ENCODE measurements at places on chromosomes 7 and 10.
A peak's percentile ranks its signal among the peaks of the same experiment; 100 is the strongest.

DNA sequence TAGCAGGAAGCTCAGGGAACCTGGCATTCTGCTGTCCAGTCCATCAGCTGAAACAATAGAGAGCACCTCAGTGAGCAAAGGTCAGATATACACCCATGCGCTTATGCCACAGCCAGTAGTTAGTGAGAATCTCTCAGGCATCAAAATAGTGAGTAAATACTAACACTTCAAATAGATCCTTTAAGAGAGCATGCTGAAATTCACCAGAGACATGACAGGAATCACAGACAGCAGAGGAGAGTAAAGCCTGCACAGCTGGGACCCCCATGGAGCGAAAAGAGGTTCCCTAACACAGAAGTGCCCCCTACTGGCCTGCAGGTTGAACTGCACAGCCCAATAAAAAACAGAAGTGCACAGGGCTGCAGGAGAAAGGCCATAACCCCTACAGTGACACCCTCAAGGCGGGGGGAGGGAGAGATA lies 57.6 kb upstream of the ANTXRL start:
- no peak for DNase-seq

- no peak for DNase-seq
Measured at GRCh38 chr7:46719616-46720015, 798.5 kb upstream of the IGFBP3 start.

DNA sequence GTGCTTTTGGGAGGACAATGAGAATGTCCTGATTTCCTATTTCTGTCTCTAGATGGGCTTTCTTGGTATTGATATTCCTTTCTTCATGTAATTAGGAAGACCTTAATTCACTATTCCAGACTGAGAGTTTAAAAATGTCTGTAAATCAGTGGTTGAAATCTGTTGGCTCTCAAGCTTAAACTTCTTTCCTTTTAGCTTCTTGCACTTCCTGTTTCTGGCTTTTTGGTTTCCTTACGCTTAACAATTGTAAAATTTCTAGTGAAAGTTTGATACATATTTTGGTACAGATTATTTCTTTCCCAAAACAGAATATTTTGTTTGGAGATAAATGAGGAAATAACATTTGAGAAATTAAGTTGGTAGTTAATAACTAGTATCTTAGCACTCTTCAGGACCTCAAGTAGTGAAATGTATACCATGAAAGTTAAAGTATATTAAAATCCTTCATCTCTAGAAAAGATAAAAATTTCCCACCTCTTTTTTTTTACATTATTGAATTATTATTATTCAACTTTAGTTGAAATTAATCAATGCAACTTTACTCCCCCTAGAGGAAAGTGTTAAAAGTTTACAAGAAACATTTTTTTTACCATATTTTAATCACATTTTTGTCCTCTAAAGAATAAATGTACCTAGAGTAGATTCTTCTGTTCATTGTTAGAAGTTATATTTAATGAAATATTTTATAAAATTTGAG lies 137.2 kb downstream of the PHTF2 start:
- DNase-seq, result no peak

GRCh38 chr7:151886783-151887182 lies 9.9 kb upstream of the PRKAG2 start:
- no peak for DNase-seq

DNA sequence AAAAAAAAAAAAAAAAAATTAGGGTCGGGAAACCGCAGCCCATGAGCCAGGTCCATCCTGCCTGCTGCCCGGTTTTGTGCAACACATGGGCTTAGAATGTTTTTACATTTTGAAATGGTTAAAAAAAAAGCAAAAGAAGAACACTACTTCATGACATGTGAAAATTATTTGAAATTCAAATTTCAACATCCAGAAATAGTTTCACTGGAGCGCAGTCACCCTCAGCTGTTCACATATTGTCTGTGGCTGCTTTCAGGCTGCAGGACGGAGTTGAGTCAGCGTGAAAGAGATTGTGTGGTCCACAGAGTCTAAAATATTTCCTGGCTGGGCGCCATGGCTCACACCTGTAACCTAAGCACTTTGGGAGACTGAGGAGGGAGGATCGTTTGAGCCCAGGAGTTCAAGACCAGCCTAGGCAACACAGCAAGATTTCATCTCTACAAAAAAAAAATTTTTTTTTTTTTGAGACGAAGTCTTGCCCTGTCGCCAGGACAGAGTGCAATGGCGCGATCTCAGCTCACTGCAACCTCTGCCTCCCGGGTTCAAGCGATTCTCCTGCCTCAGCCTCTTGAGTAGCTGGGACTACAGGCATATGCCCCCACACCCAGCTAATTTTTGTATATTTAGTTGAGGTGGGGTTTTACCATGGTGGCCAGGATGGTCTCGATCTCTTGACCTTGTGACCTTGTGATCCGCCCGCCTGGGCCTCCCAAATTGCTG lies 63.9 kb upstream of the ECHDC3 start:
- DNase-seq, result no peak

- DNase-seq, result no peak
Measured at GRCh38 chr7:131288450-131288849, 39.2 kb upstream of the MKLN1 start.

GRCh38 chr7:23895666-23896096 lies 185.7 kb downstream of the STK31 start:
- no peak for DNase-seq

DNA sequence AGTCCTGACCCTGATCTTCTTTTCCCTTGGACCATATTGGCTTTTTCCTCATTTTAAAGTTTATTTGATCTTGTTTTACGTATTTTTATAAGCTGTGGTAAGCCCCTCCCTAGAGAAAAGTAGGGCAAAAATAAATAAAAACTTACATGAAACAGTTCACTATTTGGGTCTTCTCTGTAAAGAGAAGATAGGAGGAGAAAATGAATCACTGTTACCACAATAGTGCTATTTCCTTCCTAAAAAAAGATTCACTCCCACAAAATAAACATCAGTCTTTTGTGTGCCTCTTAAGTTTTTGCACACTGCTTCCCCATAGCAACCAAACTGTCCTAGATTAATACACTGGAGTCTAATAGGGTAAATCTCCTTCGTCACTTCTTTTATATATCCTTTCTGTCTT lies 1.4 kb upstream of the SVIL start:
- no peak for DNase-seq

DNA sequence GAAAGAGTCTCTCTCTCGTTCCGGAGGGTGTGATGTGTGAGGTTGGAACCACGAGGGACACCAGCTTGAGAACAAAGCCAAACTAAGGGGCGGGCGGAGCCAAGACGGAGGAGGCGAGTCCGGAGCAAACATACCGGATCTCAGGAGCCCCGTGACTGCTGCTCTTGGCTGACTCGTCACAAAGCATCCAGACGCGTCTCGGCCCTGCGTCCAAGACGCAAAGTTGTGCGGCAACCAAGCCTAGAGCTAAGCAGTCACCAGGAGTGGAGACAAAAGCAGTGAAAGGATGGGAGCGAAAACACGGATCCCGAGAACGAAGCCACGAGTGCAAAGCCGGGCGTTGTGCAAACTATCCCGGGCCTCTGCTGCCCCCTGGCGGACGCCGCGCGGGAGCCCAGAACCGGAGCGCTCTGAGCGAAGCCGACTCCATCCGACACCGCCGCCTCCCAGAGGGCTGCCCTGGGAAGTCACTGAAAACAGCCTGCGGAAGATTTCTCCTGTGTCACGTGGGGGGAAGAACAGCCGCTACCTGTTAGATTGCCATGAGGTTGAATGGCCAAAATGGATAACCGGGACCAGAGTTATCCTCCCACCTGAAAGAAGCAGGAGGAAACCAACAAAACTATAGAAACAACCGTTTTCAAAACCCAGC lies 46.4 kb upstream of the TMEM72 start:
- peak; percentile 76 for DNase-seq

- DNase-seq, result no peak
Measured at GRCh38 chr7:116258734-116259133, 48.4 kb downstream of the TES start.

GRCh38 chr7:7944619-7945282 lies 23.8 kb upstream of the GLCCI1 start:
- DNase-seq, result no peak

DNA sequence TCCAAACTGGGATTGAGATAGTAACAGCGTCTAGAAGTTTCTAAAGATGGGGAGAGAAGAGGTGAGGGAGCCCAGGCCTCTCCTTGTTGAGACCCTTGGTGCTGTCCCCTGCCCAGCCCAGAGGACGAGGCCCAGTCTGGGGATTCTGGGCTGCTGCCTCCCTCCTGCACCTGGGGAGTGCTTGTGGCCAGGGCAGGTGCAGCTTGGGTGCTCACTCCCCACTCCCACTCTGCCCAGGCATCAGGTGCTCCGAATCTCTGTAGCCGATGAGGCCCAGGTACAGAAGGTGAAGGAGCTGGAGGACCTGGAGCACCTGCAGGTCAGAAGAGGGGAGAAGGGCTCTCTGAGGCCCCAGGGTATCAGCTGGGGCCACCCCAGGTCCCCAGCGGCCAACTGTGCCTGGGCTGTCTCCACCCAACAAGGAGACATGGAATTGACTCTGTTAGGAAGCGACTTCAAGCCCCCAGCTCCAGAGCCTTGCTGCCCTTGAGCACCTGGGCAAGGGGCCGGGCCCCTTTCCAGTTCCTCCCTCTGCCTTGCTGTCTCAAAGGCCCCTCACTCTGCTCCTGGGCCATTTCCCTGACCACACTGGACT lies 664 bp downstream of the CPA1 start:
- no peak for DNase-seq

GRCh38 chr10:683448-684071 lies 5.9 kb downstream of the DIP2C start:
- peak; percentile 83 for DNase-seq

GRCh38 chr10:52744057-52744805 lies 28.4 kb downstream of the MBL2 start:
- DNase-seq, result no peak

- DNase-seq, result no peak
Measured at GRCh38 chr10:12218991-12219390, 23.0 kb downstream of the CDC123 start.

DNA sequence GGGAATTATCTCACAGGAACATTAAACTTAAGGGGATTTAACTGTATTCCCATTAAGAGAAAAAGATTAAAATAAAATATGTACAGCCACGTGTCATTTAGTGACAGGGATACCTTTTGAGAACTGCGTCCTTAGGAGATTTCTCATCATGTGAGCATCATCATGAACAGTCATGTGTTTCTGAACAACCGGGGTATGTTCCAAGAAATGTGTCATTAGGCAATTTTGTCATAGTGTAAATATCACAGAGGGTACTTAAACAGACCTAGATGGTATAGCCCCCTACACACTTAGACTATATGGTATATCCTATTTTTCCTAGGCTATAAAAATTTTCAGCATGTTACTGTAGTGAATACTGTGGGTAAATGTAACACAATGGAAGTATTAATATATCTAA lies 840.3 kb downstream of the CNTNAP2 start:
- no peak for DNase-seq

DNA sequence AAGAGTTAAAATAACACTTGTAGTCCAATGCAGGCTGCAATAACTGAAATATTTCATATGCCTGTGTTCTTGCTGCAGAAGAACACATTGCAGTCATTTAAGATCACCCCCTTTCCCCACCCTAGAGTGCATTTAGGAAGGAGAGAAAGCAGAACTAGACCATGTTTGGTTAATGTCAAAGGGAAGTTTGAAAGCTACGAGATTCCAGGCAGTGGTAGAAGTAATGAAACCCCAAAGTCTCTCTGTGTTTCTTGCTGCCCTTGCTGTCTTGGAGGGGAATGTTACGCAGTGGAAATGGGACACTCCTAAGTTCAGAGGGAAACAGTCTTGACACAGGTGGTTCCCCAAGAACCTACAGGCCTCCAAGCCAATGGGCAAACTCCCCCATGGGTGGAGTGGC lies 242.9 kb downstream of the PTEN start:
- no peak for DNase-seq

- no peak for DNase-seq
Measured at GRCh38 chr7:141646826-141647480, 55.0 kb downstream of the DENND11 start.

DNA sequence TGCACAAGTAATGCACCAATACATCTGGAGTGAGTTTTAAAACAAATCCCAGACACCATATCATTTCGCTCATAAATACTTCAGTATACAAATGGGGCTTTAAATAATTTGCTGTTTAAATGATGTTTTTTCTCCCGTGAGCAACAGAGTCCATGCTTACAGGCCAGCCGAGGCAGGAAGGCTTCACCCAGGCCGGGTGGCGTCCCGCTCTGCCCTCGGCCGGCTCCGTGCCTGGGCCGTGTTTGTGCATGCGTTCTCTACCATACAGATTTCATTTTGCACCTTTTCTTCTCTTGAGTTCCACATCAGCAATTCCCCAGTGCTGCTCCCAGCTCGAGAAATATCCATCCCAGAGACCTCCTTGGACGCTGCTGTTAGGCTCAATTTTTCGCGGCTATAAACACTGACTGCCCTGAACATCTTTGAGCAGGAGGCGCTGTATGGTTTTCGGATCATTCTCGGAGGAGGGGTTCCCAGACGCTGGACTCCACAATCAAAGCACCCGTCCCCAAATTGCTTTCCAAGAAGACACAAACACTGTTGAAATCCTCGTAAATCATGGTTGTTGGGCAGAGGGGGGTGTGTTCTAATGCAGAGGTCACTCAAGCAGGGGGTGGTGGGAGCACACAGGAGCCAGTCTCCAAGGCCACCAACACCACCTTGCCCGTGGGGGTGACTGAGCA lies 91.6 kb downstream of the MICALL2 start:
- no peak for DNase-seq

DNA sequence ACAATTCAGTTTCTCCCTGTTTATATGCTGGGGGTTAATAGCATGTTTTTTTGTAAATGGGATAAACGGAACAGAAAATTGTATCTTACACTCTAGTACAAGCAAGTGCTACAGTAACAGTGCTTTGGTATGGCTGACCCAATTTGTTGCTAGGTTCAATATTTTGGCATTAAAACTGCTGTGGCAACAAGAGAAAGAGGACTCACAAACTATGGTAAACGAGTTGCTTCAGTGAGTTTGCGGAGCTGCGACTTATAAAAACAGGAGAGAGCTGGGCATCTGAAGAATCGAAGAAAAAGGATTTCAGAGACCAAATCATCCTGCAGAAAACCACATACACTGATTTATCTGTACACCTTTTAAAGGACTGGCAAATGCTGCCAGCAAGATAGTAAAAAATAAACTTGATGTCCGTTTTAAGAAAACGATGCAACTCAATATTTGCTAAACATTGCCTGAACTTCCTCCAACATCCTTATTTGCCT lies 2.2 kb downstream of the GLUD1 start:
- DNase-seq, result peak; percentile 31

GRCh38 chr7:39656415-39656814 lies 33.0 kb downstream of the RALA start:
- no peak for DNase-seq

Data from H54 (cell line).